GM12878 (cell line): ENCODE measurements at places on chromosomes 3 and 15. TPM values are rescaled to one million over a fixed set of nuclear protein-coding genes. Genes with fewer than 3 reads are reported as not detected.

Gene IVD
- 49.9 and 57.7 TPM in 2 replicates for polyA plus RNA-seq

Gene KLHL40
- not detected in 2 replicates for polyA plus RNA-seq

Gene TGM4
- not detected in 2 replicates for polyA plus RNA-seq

Gene PIAS1
- 54.8 and 61.4 TPM in 2 replicates for polyA plus RNA-seq

Gene P2RY1
- polyA plus RNA-seq = 1.1 and 1.2 TPM in 2 replicates

Gene SCN11A
- polyA plus RNA-seq = not detected in 2 replicates

Gene NISCH
- 21.9 and 24.2 TPM in 2 replicates for polyA plus RNA-seq

Gene ZBED2
- 0.09 TPM in 1 of 2 replicates, not detected in the other for polyA plus RNA-seq

Gene ANKRD63
- not detected in 2 replicates for polyA plus RNA-seq
